ENCODE measurements at places on chromosomes 12 and 14.

GRCh38 chr12:2084553-2085296 is 31.9 kb downstream of the CACNA1C start:
- peak; percentile 62 for DNase-seq

DNA sequence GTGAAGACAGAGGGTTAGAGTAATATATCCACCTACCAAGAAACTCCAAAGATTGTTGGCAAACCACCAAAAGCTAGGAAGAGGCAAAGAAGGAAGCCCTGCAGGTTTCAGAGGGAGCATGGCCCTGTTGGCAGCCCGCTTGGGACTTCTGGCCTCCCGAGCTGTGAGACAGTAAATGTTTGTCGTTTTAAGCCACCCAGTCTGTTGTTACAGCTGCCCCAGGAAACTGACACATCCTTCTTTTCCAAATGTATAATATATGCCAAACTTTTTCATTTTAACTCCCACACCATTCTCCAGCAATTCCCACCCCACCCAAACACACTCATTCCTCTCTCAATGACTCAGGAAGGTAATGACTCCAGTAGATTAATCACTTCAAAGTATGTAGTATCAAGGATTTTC is 74.0 kb downstream of the RPS29 start:
- DNase-seq = no peak

DNA sequence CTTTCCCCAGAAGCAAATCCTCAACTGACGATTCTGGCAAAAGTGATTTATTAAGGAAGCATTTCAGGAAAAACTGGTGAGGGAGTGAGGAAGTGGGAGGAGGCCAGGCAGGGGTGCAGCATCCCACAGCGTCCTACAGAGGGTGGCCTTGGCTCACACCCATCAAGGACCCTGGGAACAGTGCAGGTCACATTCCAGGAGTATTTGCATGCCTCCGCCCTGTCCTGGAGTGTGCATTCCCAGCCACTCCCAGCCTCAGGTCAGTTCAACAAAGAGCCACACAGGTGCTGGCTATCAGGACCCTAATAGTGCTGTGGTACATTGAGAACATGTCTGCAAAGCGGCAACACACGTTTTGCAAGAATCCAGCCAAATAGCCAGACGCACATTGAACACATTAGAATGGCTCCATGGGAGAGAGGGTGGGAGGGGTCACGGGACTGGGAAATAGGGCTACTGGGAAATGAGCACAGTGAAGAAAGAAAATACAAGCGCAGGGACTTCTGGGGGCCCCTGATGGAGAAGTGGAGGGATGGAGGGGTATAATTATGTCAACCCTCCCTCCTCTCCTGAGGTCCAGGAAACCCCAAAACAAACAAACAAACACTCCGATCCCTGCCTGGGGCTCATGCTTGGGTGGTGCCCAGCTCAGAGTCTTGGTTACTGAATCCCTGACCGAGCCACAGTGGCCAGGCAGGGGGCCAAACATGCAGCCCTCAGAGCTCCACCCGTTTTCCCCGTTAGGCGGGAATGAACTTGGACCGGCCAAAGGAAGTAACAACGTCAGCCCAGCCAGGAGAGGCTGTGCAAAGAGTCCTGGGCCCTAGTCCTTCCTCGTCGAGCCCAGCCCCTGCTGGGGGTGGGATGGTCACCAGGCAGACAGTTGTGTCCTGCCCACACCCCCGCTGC is 36.5 kb downstream of the CMKLR1 start:
- DNase-seq = no peak

GRCh38 chr12:9244894-9245293 is 36.7 kb upstream of the PZP start:
- DNase-seq = no peak

GRCh38 chr12:27178723-27179399 is 65.2 kb upstream of the STK38L start:
- no peak for DNase-seq

GRCh38 chr12:24705741-24706358 is 243.1 kb downstream of the BCAT1 start:
- no peak for DNase-seq
